Ovary (tissue), 10 donors: ENCODE measurements at places on chromosomes 2 and 18. TPM values are rescaled to one million over a fixed set of nuclear protein-coding genes. Genes with fewer than 3 reads are reported as not detected.

UCN gene
- total RNA-seq, result 1.5 TPM

HOXD10 gene
- 1.9 TPM for total RNA-seq

PARD6G gene
- total RNA-seq, result 12.3 TPM

BOLL gene
- total RNA-seq, result not detected

TCF7L1 gene
- total RNA-seq, result 25.6 TPM

TNFAIP6 gene
- 1.0 TPM for total RNA-seq

DNA sequence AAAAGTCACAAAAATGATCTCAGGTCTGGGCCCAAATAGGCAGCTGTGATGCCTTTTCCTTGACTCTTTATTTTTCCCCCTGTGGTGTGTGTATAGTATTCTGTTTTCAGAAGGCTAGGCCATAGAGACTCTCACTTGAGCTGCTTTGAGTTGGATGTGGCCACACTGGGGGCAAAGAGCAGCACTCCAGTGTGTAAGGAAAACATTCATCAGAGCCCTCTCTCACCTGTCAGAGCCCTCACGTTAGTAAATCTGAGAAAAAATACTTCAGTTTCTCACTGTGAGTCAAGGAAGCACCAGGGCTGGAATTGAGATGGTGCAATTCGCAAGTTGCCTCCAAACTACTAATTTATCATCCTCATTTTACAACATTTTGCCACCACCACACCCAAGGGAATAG, 136.1 kb downstream of the ST6GAL2 start:
- no peak overlapping the region for H3K27ac ChIP-seq
- no peaks in the 10 kb centered on the region for H3K4me1 ChIP-seq
- DNase-seq, result no peak
- H3K27me3 ChIP-seq, result no peaks in the 10 kb centered on the region
- no peak overlapping the region for H3K4me3 ChIP-seq
- H3K36me3 ChIP-seq, result no peaks in the 10 kb centered on the region

DNA sequence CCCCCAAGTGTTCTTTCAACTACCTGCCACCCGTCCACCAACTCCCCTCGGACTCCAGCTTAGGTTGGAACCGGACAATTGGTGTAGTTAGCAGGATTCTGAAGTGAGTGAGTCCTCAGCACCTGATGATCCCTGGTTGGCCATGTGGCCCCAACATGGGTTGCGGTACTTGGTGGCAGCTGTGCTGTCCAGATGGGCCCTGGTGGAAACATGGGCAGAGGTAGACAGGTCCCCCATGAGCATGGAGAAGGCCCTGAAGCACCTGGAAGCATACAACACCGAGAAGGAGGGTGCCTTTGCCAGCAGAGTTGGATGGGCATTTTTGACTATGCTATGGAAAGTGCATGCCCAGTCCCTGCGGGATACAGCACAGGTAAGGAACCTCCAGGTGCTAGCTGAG, 11.0 kb upstream of the C2orf42 start:
- no peak for DNase-seq
- no peak overlapping the region for H3K27ac ChIP-seq
- no peak overlapping the region for H3K4me3 ChIP-seq
- H3K36me3 ChIP-seq, result no peaks in the 10 kb centered on the region
- H3K27me3 ChIP-seq, result no peaks in the 10 kb centered on the region

- H3K36me3 ChIP-seq, result no peaks in the 10 kb centered on the region
- H3K4me3 ChIP-seq, result no peak overlapping the region
- no peak overlapping the region for H3K27ac ChIP-seq
- no peaks in the 10 kb centered on the region for H3K4me1 ChIP-seq
- no peak for DNase-seq
Observed at GRCh38 chr2:208792766-208793165, 386.2 kb downstream of the PTH2R start.

DNA sequence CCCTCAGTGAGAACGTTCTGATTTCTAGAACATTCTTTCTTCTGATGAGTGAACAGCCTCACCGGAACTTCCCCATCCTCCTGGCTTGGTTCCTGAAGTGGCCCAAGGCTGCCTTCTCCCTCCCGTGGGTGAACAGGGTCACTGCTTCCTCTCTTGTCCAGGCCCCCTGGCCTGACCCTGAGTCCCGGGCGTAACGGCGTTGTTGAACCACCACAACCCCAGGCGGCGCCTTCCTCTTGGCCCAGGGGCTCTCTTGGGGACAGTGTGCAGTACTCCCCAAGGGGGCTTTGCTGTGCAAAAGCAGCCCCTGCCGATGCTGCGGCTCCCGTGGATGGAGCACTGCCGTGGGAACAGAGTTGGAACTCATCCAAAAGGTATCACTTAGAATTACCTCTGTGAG, 147.2 kb downstream of the TSN start:
- no peak overlapping the region for H3K4me3 ChIP-seq
- H3K36me3 ChIP-seq, result no peaks in the 10 kb centered on the region
- no peak for DNase-seq
- no peaks in the 10 kb centered on the region for H3K4me1 ChIP-seq
- peak overlapping the region; percentile 51 for H3K27ac ChIP-seq

DNA sequence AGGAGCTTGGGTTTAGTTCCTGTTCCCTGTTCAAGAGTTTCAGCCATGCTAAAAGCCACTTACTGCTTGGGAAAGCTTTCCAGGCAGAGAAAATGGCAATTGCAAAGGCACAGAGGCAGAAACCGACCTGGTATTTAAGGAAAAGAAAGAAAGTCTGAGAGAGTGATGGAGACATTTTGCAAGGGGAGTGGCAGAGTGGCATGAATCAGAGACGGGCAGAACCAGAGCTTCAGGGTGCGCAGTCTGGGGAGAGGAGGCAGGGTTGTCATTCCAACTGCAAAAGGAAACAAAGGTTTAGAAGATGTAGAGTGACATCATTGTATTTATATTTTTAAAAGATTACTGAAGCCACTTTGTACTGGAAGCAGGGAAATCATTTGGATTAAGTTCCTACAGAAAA, 14.9 kb upstream of the GNAL start:
- no peaks in the 10 kb centered on the region for H3K4me1 ChIP-seq
- H3K36me3 ChIP-seq, result no peaks in the 10 kb centered on the region
- H3K4me3 ChIP-seq, result no peak overlapping the region
- H3K27ac ChIP-seq, result no peak overlapping the region
